ENCODE measurements at places on chromosomes 3 and 15.

DNA sequence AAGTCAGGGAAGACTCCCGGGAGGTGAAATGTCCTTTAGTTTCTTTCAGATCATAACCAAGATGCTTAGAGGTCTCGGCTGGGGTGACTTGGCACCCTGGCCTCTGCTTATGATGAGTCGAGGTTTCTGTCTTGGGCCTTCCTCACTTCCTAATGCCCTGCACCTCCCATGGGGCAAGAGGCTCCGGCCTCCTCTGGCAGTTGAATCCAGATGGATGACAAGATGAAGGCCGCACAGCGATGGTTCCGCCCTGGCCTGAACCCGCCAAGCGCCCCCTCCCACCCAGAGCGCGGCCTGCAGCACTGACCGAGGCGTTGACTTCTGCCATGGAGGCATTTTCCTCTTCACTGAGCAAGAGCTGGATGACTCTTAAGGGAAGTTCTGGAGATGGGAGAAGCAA is 31.3 kb downstream of the MUC20 start:
- no peak for DNase-seq

DNA sequence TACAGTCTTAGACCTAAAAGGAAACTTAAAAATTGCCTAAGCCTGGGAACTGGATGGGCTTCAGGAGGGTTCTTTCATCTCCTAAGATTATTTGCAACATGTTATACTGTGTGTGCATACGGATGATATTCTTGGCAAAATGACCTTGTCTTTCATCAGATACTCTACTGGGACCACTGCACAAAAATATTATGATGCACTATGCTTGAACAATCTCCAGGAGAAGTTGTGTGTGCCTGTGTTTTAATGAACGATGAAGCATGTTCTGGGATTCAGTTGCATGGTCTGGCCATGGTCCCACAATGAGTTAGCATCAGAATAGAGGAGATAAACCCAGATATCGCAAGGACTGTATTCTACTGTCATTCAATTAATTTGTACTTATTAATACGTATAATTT is 68.7 kb downstream of the GAP43 start:
- DNase-seq, result no peak

DNA sequence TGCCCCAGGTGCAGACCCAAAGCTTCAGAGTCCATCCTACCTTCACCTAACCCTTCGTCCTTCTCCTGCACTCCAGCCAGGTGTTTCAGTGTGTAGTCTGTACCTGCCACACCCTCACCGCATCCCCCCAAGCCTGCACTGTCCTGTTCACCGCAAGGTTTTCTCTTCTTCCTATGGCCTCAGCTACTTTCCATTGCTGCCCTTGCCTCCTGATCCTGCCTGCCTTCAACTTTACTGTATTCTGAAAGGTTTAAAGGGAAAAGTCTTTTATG is 9.3 kb downstream of the GPR160 start:
- no peak for DNase-seq

GRCh38 chr15:74781431-74782258 is at the start of gene CSK:
TSS of gene CSK (plus strand) at chr15:74782080. CDS start at chr15:74798298, 16,218 bp downstream.
- peak; percentile 78 for DNase-seq

DNA sequence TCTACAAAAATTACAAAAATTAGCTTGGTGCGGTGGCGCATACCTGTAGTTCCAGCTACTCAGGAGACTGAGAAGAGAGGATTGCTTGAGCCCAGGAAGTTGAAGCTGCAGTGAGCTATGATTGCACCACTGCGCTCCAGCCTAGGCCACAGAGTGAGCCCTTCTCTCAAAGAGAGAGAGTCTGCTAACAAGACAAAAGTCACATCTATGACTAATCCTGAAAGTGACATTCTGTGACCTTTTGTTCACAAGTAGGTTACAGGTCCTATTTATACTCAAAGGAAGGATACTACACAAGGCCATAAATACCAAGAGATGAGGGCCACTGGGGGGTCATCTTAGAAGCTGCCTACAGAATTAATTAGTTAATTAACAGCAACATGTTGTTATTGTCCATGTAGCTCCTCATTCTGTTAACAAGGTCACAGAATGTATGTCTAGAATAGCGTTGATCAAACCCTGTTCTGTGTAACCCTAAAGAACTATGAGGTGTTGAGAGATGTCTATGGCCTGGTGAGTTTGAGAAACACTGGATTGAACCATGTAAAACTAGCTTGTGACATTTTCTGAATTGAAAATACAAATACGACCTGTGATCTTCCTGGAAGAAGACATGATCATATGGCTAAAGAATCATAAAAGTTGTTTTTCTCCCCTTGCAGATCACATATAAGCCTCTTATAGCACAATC is 97.0 kb downstream of the SAMMSON start:
- DNase-seq, result no peak

- no peak for DNase-seq
Measured at GRCh38 chr15:81754078-81754477, 291.7 kb downstream of the MEX3B start.

GRCh38 chr3:66140106-66140505 is 80.7 kb upstream of the SLC25A26 start:
- DNase-seq, result no peak

GRCh38 chr15:39180483-39180933 is 400.4 kb upstream of the THBS1 start:
- no peak for DNase-seq

DNA sequence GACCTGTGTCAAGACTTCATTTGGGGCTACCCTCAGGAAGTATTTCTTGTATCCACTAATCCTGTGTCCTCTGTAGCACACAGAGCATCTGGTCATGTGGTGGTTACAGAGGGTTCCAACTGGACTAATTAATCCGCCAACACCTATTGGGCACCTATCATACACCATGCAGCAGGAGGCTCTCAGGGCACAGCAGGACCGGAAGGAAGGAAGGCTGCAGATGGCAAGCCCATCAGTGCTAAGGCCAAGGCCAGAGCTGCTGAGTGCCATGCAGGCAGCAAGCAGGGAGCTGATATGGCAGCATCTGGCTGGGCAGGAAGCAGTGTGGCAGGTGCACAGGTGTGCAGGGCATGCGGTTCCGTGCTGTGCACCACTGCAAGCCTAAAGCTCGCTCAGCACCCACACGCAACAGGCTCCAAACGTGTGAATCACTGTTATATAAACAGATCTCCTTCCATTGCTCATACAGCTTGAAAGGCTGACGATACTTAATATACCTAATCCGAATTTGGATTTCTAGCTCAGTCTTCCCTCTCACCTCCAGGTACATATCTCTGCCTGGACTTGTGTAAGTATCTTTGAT is 64.4 kb upstream of the SNRPA1 start:
- no peak for DNase-seq

DNA sequence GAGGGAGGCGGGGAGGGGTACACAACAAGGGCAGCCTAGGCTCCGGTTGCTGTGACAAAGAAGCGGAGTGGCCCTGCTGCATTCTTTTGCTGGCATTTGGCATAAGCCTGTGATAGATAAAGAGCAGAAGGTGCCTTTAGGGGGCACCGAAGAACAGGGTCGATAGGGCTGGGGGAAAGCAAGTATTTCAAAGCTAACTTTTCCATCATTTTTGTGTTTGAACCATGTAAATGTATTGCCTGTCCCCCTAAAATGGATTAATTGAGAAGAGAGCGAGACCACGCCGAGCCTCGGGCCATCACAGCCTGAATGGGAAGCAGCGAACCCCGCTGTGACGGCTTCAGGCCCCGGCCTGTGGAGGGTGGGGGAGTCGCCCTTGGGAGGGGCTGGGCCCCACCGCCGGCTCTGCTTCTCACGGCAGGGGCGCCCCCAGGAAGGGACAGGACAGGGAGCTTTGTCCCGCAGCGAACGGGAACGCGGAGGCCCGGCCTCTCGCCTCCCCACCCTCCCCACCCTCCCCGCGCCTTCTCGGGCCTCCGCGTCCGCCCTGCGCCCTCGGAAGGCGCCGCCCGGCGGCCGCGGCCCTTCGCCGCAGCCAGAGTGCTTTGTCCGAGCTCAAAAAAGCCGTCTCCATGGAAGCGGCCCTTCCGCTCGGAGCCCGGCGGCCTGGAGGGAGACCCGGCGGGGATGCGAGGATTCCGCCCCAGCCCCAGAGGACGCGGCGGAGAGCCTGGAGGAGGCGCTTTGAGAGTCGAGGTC is 32.4 kb upstream of the ALDH1L1 start:
- DNase-seq, result no peak

GRCh38 chr3:109047366-109047765 is 70.6 kb downstream of the MORC1 start:
- no peak for DNase-seq

- DNase-seq, result no peak
Measured at GRCh38 chr3:126019683-126020082, 50.7 kb downstream of the ROPN1B start.

DNA sequence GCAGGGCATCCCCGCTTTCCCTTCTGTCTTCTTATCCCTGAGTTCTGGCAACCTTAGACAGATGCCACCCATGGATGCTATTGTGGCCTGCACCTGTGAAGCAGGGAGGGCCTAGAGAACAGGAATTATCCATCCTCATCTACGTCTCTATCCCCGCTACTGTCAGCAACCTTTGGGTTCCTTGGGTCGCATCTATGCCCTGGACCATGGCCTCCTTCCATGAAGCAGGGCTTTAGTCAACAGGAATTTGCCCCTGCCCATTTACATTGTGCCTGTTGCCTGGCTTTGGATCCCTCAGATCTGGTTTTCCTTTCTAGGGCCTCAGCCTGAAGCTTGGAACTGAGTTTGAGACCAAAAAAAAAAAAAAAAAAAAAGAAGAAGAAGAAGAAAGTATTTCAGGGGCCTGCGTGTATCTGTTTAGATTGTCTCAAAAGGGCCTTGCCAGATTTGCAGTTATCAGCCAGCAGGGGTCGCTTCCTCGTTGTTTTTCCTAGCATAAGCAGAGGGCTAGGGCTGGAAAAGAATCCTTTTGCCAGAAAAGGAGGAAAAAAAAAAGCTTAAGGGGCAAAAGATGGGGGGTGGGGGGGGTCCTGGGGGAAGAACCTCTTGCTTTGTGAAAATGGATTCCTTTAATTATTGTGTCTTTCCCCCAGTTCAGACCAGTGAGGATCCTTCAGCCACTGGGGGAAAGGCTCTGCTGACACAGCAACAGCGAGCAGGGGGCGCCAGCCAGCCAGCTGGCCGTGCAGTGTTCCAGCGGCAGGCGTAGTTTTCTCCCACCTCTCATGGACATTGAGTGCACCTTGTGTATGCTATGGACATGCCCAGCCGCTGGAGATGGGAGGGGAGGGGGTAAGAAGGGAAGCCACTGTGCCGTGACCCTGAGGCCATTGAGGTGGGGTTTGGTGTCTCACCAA is 65.7 kb upstream of the ALDH1L1 start:
- no peak for DNase-seq

- no peak for DNase-seq
Measured at GRCh38 chr3:96991231-96991630, 176.8 kb downstream of the EPHA6 start.
